ENCODE measurements at places on chromosomes 12 and 14.

DNA sequence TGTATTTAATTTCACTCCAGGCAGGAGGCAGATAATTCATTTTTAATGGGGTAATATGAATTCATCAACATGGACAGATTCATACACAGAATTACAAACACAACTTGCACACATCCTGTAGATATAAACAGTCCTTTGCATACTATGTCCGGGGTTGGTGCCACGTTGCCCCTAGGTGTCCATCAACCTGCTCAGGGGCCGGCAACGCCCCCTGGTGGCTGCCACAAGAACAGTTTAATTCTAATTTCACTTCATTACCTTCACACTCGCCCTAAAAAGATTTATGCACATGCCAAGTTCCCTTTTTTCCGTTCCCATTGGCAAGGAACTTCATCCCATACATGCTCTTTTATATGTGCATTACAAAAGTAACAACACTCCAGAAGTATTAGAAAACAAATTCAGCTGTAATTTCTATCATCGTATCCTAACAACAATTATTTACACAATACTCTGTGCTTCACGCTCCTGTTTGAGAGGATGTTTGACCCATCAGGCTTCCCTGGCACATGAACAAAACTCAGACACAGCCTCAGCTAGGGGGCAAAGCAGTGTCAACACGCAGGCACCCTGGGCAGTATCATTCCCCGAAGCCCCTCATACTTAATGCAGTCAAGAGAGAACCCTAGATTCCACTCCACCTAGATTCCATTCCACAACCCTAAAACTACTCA lies 15.5 kb downstream of the MANSC1 start:
- DNase-seq = no peak

DNA sequence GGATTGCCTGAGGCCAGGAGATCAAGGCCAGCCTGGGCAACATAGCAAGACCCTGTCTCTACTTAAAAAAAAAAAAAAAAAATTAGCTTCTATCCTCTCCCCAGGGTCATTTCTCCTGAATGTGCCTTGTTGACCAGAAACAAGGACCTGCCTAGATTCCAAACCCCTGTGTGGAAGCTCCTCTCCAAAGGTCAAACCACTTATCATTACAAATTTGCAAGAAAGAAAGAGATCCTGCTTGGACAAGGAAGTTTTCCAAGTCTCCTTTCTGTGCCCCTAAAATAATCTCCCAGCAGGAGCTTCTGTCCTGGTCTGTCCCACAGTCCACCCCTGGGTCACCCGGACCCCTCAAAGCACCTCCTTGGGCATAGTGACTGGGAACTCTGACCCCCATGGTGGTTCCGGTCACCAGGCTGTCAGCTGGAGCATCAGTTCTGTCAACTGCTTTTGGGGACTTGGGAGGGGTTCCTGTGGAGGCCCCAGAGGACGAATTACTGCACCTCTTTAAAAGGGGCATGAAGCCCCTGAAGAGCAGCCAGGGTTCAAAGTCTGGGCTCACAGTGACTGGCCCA lies 38.4 kb downstream of the ACTN1 start:
- DNase-seq = no peak

GRCh38 chr12:40587421-40587820 lies 104.8 kb upstream of the CNTN1 start:
- DNase-seq = no peak

DNA sequence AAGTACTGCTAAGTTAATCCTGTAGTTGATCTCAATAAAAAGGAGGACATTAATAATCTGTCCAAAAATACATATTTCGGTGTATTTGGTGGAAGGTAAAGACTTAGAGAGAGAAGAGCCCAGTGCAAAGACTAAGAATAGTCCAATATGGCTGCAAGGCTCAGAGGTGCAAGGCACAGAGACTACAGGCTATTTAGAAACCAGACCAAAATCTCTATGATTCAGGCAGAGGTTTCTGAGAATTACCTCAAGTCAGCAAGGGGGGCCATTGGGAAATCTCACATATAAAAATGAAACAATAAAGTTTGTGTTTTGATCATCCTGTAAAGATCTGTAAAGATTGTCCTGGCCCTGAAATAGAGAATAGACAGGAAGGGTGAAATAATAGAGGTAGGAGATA lies 1173.0 kb downstream of the VRK1 start:
- DNase-seq = no peak

- DNase-seq = no peak
These were observed 17.7 kb upstream of the TUNAR start for GRCh38 chr14:95858893-95859292.

- DNase-seq = no peak
These were observed 850.3 kb upstream of the FOXG1 start for GRCh38 chr14:27916326-27916725.

- DNase-seq = no peak
These were observed 234.9 kb downstream of the SNAPC1 start for GRCh38 chr14:61997161-61997560.

- no peak for DNase-seq
These were observed 447.1 kb downstream of the ZFP36L1 start for GRCh38 chr14:68345738-68346137.

- no peak for DNase-seq
These were observed 455.4 kb upstream of the FAR2 start for GRCh38 chr12:28693565-28694219.

Measured in astrocyte of the cerebellum (primary cell).